ENCODE measurements at places on chromosomes 4 and X. TPM values are rescaled to one million over a fixed set of nuclear protein-coding genes. Genes with fewer than 3 reads are reported as not detected.

Gene DSPP
- not detected for polyA plus RNA-seq

Gene DIPK2B
- not detected for polyA plus RNA-seq

Gene ENPEP
- polyA plus RNA-seq: not detected

Gene ANTXR2
- polyA plus RNA-seq: 0.67 TPM

Gene MAGEA10
- polyA plus RNA-seq: not detected

Gene HGFAC
- not detected for polyA plus RNA-seq

Gene FRMPD4
- polyA plus RNA-seq: 24.9 TPM

Gene TEX13C
- polyA plus RNA-seq: not detected

Gene TCEAL6
- polyA plus RNA-seq: 28.3 TPM

Gene PAGE5
- polyA plus RNA-seq: not detected

Gene ADGRG4
- not detected for polyA plus RNA-seq

Gene FMR1NB
- polyA plus RNA-seq: not detected

Gene SPANXA2
- polyA plus RNA-seq: not detected

Gene HMX1
- not detected for polyA plus RNA-seq

Gene HPGD
- 0.28 TPM for polyA plus RNA-seq

Gene KLF8
- polyA plus RNA-seq: 2.0 TPM

Gene BEND2
- not detected for polyA plus RNA-seq

Gene CSAG3
- polyA plus RNA-seq: not detected

Gene PABPC1L2A
- not detected for polyA plus RNA-seq

Gene MAGEB10
- not detected for polyA plus RNA-seq

Gene FREM3
- polyA plus RNA-seq: 0.32 TPM

Gene FGF5
- 1.8 TPM for polyA plus RNA-seq
